DMS 273 treated with DMSO at 0.1 percent for 48 hours (cell line): ENCODE measurements at places on chromosomes 6 and 20.
A peak's percentile ranks its signal among the peaks of the same experiment; 100 is the strongest.

GRCh38 chr20:19823216-19823615 lies 65.2 kb downstream of the RIN2 start:
- no peak for DNase-seq

GRCh38 chr6:167678102-167679101 lies 148.3 kb upstream of the AFDN start:
- DNase-seq = no peak

DNA sequence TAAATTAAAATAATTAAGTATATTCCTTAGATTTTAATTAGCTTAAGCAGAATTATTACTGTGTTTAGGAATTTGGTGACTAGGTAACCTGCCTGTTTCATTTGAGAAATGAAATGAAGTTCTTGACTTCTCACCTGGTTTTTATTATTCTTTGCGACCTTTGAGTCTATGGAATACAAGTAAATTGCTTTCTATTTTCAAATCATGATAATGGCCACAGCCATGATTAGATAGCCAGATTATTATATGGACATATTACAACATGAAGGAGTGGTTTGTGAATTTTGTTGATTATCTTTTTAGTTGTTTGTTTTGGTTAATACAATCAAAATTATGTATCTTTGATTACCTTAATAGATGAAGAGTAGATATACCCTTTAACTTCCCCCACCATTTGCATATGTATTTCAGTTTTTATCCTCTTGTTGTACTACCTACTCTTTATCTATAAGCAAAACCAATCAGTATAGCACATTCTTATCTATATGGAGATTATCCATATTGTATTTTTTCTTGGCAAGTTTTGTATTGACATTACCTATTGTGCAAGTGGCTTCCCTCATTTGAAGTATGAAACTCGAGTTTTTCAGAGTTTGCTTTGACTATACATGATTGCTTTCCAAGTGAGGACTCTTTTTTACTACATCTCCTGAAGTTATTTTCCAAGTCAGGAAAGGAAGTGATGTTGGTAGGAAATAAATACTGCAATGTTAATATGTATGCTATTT lies 47.9 kb downstream of the CD2AP start:
- no peak for DNase-seq

DNA sequence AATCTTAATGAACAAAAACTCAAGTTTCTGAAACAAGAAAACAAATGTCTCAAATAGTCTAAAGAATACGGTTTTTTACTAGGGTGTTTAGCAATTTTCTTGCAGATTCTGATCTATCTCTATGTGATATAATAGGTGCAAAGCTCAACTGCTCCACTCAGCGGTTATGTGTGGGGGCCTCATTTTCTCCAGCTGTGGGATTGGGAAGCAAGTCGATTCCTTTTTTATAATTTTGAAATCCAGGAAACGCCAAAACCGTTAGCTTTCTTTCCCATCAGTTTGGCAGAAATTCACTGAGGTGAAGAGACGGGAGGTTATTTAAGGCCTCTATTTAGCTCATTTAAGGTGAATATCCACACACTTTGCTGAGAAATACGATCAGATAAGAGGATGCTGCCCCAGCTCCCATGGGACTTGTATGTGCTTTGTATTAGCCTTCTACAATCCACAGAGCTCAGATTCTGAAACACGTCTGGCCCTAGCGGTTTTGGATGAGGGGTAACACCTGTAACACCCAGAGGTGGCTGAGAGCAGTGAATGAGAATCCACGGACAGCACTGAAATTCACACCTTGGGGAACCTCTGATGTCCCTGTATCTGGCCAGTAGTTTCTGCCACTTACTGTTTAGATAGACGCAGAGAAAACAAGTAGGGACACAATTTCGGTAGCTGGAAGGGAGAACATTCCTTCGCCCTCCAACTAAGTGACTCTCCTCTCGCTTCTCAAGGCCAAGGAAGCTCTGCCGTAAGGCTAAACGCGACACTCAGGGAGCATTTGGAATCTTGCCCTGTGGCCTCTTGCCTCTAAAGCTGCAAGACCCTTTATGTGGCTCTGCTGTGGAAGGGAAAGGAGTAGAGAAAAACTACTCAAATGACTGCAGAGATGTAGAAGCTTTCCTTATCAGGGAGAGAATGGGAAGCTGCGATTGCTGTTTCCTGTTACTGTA lies 6.5 kb upstream of the BCAS4 start:
- peak; percentile 8 for DNase-seq

DNA sequence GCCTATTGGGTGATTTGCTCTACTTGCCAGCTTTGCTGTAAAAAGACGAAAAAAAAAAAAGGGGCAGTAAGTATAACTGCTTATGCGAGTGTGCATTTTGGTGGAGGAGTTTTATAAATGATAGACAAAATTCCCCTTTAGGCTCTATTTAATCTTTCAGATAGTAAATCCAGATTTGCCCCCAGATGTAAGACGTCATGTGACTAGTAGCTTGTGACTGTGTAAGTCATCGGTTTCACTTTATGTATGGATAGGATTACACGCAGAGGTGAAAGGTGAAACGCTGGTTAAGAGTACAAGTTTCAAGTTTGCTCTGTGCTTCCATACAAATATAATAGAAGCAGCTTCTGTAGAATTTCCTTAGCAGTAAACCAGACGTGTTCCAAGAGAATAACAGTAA lies 7.9 kb downstream of the RAB32 start:
- no peak for DNase-seq

- no peak for DNase-seq
These were observed 212.5 kb downstream of the BMP7 start for GRCh38 chr20:57053793-57054552.

- no peak for DNase-seq
These were observed 3.7 kb upstream of the HEBP2 start for GRCh38 chr6:138400326-138400725.

GRCh38 chr6:167760979-167761793 lies 65.5 kb upstream of the AFDN start:
- DNase-seq = no peak

- DNase-seq = no peak
These were observed 34.0 kb downstream of the ITCH start for GRCh38 chr20:34397096-34397495.

DNA sequence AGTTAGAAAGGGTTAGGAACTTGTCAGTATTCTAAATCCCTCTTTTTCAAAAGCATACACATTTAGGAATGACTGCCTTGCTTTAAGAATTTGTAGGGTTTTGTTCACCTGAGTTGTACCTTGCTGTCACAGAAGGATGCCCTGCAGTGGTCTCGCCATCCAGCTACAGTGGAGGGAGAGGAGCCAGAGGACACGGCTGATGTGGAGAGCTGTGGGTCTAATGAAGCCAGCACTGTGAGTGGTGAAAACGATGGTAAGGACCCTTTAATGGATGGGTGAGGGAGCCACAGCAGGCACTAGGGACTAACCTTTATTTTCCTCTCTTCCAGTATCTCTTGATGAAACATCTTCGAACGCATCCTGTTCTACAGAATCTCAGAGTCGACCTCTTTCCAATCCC lies 69.9 kb downstream of the ASXL1 start:
- DNase-seq = no peak

GRCh38 chr20:48970681-48971365 lies 49.3 kb downstream of the ARFGEF2 start:
- no peak for DNase-seq

DNA sequence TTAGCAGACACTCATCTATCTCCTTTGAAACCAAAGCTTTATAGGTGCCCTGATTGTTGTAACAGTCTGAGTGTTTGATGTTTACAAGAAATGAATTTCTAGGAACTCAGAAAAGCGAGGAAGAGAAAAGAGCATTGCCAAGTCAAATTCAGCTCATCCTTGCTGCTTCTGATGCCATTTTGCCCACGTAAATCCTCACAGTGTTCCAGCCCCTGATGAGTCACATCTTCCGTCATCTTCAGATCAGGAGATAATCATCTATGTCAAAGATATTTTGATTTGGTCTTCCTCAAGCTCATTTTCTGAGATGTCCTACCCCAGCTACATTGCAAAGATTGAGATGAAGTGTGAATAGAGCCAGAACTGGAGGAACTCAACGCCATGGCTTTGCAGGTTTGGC lies 426.2 kb downstream of the BMP2 start:
- no peak for DNase-seq

GRCh38 chr20:41185013-41185757 lies 47.8 kb downstream of the PLCG1 start:
- no peak for DNase-seq

- no peak for DNase-seq
These were observed 1349.1 kb upstream of the ADGRB3 start for GRCh38 chr6:67285770-67286495.

GRCh38 chr20:37282556-37282955 lies 6.9 kb upstream of the MANBAL start:
- DNase-seq = no peak

- no peak for DNase-seq
These were observed 315.6 kb upstream of the PTCHD4 start for GRCh38 chr6:48426636-48427035.

GRCh38 chr6:70563530-70563929 lies 3.2 kb upstream of the SDHAF4 start:
- no peak for DNase-seq

DNA sequence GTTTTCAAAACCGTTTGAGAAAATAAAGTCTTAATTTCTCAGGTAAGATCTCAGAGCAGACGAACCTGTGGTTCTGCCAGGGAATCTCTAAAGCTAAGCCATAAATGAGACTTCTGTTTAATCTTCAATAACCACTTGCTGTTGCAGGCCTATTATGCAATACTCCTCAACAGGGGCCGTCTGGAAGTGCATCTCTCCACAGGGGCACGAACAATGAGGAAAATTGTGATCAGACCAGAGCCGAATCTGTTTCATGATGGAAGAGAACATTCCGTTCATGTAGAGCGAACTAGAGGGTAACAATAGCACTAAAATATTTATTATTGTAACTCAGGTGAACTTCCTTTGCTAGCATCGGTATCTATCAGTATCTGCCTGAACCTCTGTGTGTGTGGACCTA lies 223.7 kb downstream of the ARHGAP18 start:
- no peak for DNase-seq

- DNase-seq = no peak
These were observed 17.5 kb downstream of the L3MBTL1 start for GRCh38 chr20:43525021-43525420.

GRCh38 chr20:12410783-12411182 lies 493.1 kb downstream of the BTBD3 start:
- DNase-seq = no peak

- no peak for DNase-seq
These were observed 197.4 kb downstream of the PTPRK start for GRCh38 chr6:128323011-128323410.

GRCh38 chr20:1900321-1900801 lies 5.2 kb downstream of the SIRPA start:
- peak; percentile 92 for DNase-seq

GRCh38 chr6:56245903-56246351 lies 1.5 kb downstream of the COL21A1 start:
- no peak for DNase-seq

- no peak for DNase-seq
These were observed 129.8 kb upstream of the FOXQ1 start for GRCh38 chr6:1181939-1182605.

GRCh38 chr6:18118330-18118729 lies 4.1 kb downstream of the NHLRC1 start:
- DNase-seq = peak; percentile 92

- no peak for DNase-seq
These were observed 43.1 kb downstream of the GNAS start for GRCh38 chr20:58895448-58896180.

GRCh38 chr6:142028527-142028926 lies 104.2 kb upstream of the GJE1 start:
- no peak for DNase-seq

- no peak for DNase-seq
These were observed 75.7 kb downstream of the TTLL2 start for GRCh38 chr6:167400482-167401138.

- no peak for DNase-seq
These were observed 374.3 kb upstream of the SLC35B3 start for GRCh38 chr6:8809662-8810061.

DNA sequence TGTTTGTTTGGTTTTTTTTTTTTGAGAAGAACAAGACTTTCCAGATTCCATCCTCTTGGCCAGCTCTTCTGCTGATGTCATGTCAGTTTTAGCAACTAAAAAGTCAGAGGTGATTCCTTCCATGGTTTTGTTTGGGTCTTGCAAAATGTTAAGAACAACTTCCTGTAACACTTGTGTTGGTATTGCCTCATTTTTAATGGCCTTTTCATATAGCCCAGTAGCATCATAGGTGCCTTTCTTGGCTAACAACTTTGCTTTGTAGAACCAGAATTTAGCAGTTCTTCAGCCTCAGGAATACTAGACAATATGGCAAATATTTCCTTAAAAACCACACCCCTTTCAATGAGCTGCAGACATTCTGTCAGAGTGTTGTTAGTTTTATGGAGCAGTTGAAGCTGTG lies 99.5 kb upstream of the SIRPG start:
- no peak for DNase-seq

DNA sequence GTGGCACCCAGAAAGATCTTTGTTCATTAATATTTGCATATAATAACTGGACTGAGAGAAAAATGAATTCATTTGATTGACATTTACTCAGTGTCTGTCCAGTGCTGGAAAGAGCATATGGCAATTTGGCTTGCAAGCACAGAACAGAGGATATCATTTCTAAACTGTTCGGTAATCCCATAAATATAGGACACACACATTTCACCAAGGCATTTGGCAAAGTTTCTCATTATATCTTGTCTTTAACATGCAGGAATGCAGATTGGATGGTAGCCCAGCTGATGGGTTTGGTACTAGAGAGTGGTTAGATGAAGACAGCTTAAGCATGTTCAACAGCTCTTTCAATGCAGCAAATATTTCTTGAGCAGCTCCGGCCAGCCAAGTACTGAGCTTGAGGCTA lies 259.2 kb downstream of the PRKN start:
- no peak for DNase-seq

DNA sequence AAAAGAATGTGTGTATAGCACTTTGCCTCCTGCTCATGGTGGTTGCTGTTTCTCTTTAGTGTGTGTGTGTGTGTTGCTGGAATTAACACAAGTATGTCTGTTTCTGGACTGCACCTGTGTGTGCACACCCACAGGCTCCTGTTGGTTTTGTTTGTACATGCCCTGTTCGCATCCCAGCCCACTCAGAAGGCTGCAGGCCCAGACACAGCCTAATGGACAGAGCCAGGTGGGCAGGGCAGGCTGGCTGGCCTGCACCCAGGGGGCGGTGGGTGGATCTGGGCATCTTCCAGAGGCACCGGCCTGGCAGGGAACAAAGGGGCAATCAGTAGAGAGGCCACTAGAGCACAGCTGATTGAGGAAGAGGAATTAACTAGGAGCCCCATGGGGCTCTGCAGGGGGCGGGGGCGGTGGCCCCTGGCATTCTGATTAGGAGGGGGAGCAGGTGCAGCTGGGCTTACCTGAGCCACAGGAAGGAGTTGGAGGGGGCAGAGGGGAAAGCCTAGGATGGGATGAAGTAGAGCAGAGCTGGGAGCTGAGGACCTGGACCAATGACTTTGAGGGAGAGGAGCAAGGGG lies 21.9 kb downstream of the CD40 start:
- DNase-seq = no peak

- DNase-seq = no peak
These were observed 144.4 kb upstream of the GJE1 start for GRCh38 chr6:141988327-141988726.

- DNase-seq = no peak
These were observed 19.7 kb downstream of the NRSN1 start for GRCh38 chr6:24145690-24146131.
